H4 (cell line): ENCODE measurements at places on chromosomes 7 and 10. TPM values are rescaled to one million over a fixed set of nuclear protein-coding genes. Genes with fewer than 3 reads are reported as not detected.

FBXL13 gene
- total RNA-seq, result 0.08 and 0.50 TPM in 2 replicates

MOGAT3 gene
- total RNA-seq, result not detected in 2 replicates

FAM25G gene
- not detected in 2 replicates for total RNA-seq

LRIT1 gene
- not detected in 2 replicates for total RNA-seq

SLC35G1 gene
- 6.9 and 11.0 TPM in 2 replicates for total RNA-seq

PILRA gene
- 0.54 TPM in 1 of 2 replicates, not detected in the other for total RNA-seq

GHRHR gene
- total RNA-seq, result not detected in 2 replicates

SP8 gene
- total RNA-seq, result 0.08 and 0.64 TPM in 2 replicates

CHRM2 gene
- total RNA-seq, result 0.04 and 0.58 TPM in 2 replicates

TIMM23 gene
- 138 and 155 TPM in 2 replicates for total RNA-seq

UPK3B gene
- total RNA-seq, result not detected in 2 replicates

BLNK gene
- total RNA-seq, result 0.10 TPM in 1 of 2 replicates, not detected in the other

EPO gene
- not detected in 2 replicates for total RNA-seq

VSTM2A gene
- total RNA-seq, result 0.14 TPM in 1 of 2 replicates, not detected in the other

GRM8 gene
- total RNA-seq, result 2.7 and 2.9 TPM in 2 replicates

MAGI2 gene
- total RNA-seq, result 1.1 and 1.8 TPM in 2 replicates

SLC13A1 gene
- not detected in 2 replicates for total RNA-seq

TMEM120A gene
- 26.0 and 28.7 TPM in 2 replicates for total RNA-seq

GDF2 gene
- not detected in 2 replicates for total RNA-seq

AKR1B1 gene
- 261 and 288 TPM in 2 replicates for total RNA-seq

VENTX gene
- not detected in 2 replicates for total RNA-seq

TDRD1 gene
- total RNA-seq, result not detected in 2 replicates

SLC26A5 gene
- total RNA-seq, result not detected in 2 replicates
